Activated CD4-positive, CD25-positive, alpha-beta regulatory T cell (primary cell): ENCODE measurements at places on chromosomes 5 and 9.

DNA sequence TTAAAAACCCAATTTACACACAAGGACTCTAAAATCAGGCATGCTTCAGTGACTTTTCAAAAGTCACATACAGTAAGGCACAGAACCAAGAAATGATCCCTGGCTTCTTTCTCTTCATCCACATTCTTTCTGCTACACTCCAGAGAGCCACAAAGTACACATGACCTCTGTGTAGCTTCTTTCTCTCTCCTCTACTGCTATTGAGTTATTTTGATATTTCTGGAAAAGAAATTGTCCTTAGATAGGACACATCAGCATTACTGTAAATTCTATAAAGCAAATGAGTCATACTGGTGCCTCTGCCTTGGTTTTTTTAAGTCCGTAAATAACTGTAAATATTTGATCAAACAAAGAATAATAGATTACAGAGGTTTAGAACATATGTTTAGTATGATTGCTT is 96.3 kb downstream of the KIAA0825 start:
- DNase-seq: no peak

DNA sequence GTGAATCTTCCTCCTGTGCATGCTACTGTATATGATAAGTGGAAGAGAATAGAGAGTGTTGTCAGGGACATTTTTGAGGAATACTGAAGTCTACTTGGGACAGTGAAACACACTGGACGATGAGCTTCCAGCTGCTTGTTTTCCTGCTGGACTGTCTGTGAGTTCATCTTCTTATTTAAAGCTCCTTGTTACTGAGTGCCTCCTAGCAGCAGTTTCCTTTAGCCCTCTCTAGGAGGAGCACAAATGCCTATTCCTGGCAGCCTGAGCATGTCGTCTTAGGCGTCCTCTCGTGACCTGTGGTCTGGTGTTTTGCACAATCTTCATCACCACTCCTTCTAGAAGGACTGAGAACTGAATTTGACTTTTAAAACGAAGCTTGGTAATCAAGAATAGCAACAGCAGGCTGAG is 43.8 kb downstream of the ANKRD33B start:
- no peak for DNase-seq

DNA sequence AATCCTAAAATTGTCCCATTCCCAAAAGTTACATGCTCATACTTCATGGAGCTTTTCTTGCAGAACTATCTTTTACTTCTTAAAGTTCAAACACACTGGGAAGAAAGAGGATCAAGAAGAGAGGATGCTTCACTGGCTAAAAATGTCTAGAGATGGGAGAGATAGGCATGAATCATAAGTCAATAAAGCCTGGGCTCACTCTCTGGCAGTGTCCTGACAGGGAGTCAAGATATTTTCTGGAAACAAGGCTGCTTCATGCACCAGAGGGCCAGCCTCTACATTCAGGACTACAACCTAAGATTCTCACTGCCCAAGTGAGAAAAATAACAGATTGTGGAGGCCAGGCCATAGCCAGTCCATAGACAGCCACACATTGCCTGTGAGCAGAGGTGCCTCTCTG is 1358.4 kb downstream of the EFNA5 start:
- DNase-seq: no peak

DNA sequence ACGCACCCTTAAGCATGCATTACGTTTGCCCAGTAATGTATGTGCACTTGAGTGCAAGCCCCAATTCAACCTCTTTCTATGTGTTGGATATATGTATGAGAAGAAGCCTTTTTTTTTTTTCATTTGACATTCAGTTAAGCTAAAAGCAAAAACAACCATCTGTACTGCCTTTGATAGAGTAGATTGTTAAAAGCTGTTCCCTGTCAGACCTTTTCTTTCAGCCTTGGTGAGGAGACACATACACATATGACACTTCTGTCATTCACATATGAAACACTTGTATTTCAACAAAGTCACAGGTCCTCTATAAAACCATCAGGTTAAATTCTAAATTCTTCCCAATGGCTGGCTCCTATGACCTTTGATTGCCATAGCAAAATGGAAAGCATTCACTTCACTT is 40.2 kb upstream of the STARD4 start:
- DNase-seq: no peak

GRCh38 chr9:137277329-137278041 is at the start of gene TOR4A:
TOR4A (plus strand) TSS chr9:137277726; CDS start chr9:137278690, 964 bp downstream.
- peak; percentile 36 for DNase-seq

DNA sequence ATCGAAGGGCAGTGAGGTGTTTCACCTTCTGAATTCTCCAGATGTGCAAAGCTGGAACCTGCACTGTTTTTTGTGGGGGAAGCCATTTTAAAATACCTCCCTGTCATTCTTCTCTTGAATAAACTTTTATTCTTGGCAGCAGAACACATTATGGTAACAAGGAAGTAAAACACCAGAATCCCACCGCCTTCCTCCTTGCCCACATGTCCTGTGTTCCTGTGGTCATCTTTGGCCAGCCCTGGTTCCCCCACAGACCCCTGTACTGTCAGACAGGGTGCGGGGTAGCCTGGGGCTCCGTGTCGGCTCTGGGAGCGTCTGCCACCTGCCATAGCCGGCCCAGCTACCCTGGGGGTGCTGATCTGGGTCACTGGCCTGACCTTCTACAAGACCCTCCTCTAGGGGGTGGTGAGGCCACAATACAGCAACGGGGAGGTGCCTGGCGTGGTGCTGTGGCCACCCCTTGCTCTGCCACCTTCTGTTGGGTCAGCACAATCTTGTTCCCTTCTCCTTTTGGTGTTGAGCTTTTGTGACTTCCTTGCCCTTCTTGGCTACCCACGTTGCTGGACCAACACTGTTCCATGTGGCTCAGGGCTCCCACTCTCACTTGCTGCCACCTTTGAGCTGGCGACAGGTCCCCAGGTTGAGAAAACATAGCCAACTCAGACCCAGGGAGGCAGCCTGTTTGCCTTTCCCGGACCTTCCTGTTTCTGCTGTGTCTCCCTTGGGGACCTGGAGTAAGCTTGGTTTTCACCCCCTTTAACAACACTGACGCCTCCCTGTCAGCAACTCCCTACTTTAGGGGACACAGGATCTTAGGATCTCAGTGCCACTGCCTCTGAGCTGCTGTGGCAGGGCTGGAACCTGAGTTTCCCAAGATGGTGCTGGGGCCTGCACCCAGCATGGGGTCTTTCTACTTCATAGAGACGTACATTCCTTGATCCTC is 4.8 kb downstream of the WNK2 start:
- DNase-seq: no peak

DNA sequence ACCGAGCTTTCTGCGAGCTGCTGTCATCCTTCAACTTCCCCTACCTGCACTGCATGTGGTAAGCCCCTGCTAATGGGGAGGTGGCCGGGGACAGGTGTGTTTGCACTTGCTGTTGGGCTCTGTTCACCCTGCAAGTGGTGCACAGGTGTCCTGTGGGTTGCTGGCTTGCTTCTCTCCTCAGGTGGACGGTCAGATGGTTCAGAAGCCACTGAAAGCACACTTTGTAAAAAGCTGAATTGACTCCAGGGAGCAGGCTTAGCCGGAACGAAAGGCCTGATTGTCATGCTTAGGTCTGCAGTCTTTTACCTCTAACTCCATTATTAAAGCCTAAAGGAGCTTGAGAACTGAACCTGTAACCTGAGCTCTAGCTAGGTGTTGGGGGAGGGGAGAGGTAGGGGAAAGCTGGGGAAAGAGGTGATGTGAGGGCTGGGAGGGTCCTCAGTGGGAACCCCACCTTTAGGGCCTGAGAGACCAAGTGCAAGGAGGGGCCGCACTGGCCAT is 37.6 kb downstream of the ACER2 start:
- no peak for DNase-seq

GRCh38 chr9:94631599-94631998 is 7.7 kb downstream of the FBP1 start:
- no peak for DNase-seq
